Stimulated activated CD8-positive, alpha-beta memory T cell treated with anti-CD3 and anti-CD28 coated beads, Interleukin-15, amount 100 ng/mL, for 4 hours (primary cell): ENCODE measurements at places on chromosomes 5 and 9.

DNA sequence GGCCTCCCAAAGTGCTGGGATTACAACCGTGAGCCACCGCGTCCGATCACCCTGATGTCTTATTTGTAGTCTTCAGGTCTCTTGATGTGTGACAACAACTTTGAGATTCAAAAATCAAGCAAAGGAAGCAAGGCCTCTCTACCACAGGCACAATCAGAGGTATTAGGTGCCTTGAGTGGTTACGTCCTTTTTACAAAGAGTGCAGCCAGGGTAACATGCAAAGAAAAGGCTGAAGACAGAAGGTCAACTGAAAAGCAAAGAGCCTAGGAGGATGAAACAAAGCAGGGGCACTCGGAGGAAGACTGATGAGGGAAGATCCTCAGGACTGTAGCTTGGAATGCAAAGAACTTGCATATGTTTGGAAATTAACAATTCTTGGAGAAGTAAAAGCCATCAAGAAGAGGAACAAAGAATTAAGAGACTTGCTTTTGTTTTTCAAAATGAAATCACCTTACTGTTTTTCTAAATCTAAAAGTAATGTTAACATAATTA, 362.1 kb downstream of the EBF1 start:
- no peak for DNase-seq

- DNase-seq = no peak
Measured at GRCh38 chr5:122471031-122471751, 159.2 kb downstream of the SNCAIP start.

DNA sequence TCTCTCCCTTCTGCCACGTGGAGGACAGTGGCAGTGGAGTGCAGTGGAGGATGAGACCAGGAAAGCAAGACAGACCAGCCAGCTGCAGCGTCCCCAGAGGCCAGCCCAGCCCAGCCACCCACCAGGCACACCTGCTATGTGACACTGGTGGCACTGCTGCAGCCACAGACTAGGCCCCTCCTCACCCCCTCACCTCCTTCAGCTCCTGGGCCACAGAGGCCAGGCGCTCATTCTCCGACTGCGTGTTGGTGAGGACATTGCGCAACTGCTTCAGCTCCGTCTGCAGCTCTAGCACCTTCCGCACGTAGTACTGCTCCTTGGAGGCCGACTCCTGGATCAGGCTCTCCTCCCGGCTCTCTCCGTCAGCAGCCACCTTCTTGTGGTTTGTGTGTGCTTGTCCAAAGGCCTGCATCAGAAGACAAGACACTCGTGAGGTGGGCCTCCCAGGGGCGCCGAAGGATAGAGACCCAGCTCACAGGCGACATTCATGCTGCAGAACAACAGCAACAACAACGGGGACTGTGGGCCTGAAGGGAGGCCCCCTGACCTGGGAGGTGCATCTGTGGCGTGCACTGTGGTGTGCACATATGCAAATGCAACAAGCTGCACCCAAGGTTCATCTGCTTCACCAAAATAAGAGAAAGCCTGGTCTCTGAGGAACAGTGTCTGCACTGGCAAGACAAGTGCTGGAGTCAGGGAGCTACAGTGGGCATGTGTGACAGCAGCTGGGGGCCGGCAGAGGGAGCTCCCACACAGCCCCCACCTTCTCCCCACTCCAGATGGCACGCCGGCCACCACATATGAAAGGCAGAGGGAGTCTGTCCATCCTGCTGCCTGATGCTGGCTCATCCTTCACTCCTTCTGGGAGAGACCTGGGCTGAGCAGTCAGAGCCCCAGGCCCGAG, 35.5 kb downstream of the BICD2 start:
- DNase-seq = no peak

DNA sequence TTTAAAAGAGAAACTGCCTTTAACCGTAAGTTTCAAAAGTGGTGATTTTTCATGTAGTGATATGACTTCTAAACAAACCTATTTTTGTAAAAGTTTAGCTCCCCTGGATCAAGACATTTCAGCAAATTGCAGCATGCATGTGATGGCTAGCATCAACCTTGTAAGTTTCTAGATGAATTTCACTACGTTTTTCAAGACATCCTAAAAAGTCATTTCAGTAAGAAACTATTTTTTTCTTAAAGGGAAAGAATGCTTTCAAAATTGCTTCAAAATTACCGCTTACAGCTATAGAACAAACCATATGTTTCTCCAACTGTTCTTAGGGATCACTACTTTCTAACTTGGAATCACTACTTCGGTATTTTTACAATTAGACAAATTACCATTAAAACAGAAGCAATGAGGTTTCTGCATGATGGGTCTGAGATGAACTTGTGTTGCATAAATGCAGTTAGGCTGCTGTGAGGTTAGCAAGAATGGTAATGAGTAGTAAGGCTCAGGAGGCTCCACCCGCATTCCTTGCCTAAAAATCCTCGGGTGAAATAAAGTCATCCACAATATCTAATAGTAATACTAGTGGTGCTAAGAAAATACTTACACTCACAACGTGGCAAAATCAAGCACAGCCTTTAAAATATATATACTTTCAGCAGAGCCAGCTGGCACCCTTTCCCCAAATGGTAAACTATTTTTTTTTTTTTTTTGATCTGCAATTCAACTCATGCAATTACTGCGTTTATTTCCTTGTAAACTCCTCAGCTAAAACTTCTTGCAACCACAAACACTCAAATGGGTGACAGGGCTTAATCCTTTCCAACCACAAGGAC, 53.8 kb downstream of the CDC14B start:
- no peak for DNase-seq

DNA sequence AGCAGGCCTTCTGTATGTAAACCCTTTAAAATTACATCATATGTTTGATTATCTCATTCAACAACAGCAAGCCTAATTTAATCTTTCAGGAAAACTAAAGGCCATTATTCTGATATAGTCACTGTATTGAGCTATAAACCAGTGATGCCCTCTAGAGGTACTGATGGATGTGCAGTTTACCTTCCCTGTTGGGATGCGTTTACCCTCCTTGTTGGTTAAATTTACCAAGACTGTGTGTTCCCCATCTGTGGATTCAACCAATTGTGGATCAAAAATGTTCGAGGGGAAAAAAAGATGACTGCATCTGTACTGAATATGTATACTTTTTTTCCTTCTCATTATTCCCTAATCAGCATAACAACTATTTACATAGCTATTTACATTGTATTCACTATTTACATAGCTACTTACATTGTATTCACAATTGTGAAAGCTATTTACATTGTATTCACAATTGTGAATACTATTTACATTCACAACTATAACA, 3.7 kb upstream of the BAAT start:
- DNase-seq = no peak

GRCh38 chr5:130501151-130501865, 597.0 kb downstream of the CHSY3 start:
- DNase-seq = no peak

GRCh38 chr5:73967347-73967746, 341.4 kb downstream of the ARHGEF28 start:
- DNase-seq = no peak

GRCh38 chr9:76431601-76432000, 27.4 kb upstream of the GCNT1 start:
- no peak for DNase-seq

DNA sequence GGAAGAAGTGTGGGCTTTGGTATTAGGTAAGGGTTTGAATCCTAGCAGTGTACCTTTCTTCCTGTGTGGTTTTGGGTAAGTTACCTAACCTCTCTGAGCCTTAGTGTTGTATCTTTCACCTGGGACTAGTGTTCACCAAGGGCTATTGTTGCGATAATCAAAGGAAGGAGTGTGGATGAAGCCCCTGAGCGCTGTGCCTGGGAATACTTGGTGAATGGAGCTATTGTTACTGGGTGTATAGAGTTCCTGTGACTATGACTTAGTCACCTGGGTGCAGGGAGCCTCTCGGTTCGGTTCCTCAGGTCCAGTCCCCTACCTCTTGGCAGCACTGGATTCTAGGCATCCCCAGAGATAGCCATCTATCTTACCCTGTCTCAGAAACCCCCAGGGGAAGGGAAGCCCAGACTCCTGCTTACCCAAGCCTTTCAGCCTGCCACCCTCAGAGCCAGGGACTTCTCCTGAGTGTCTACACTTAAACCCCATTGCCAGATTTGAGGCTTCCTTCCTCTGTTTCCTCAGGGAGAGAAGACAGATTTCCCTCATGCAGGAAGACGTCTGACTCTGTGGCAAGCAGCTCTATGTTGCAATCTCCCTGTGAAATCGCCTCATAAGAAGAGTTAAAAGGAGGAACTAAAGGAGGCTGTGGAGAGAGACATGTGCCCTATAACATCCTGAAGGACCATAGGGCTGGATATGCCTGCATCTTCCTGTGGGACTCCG, 181.0 kb upstream of the PITX1 start:
- DNase-seq = no peak

GRCh38 chr9:131734165-131734610, 5.7 kb downstream of the RAPGEF1 start:
- DNase-seq = no peak

DNA sequence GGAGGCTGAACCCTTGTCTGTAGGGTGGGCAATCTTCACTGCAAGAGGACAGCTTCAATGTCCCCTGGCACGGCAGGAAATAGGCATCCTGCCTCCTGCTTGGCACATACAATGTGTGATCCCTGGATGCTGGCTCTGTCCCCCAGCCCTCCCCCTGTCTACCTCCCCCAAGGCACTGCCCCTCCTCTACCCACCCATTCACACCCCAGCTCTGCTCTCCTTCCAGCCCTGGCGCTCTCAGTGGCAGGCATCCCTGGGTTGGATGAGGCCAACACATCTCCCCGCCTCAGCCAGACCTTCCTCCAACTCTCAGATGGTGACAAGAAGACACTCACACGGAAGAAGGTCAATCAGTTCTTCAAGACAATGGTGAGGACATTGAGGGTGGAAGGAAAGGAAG, 24.1 kb upstream of the FOXI1 start:
- DNase-seq = no peak

- DNase-seq = no peak
Measured at GRCh38 chr9:136424750-136425362, 14.4 kb downstream of the PMPCA start.

- no peak for DNase-seq
Measured at GRCh38 chr9:113436728-113437515, 26.4 kb downstream of the C9orf43 start.

- no peak for DNase-seq
Measured at GRCh38 chr9:121359351-121360294, 10.4 kb downstream of the STOM start.

GRCh38 chr5:133371371-133372155, 240.8 kb downstream of the FSTL4 start:
- DNase-seq = no peak

DNA sequence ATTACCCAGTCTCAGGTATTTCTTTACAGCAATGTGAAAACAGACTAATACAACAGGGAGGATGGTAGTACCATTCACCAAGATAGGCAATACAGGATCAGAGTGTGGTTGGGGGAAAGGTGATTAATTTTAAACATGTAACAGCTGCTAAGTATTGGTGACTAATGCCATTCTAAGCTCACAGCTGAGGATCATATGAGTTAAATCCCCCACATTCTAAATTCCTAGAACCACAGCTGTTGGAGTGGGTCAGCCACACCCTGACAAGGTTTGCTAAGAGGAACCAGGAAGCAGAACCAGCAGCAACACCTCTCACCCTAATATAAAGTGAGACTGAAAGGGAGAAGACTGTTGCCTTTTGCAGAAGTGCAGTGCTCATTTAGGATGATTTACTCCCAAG, 24.8 kb downstream of the HSPB3 start:
- no peak for DNase-seq

- DNase-seq = no peak
Measured at GRCh38 chr9:36392489-36392888, 7.6 kb downstream of the RNF38 start.

DNA sequence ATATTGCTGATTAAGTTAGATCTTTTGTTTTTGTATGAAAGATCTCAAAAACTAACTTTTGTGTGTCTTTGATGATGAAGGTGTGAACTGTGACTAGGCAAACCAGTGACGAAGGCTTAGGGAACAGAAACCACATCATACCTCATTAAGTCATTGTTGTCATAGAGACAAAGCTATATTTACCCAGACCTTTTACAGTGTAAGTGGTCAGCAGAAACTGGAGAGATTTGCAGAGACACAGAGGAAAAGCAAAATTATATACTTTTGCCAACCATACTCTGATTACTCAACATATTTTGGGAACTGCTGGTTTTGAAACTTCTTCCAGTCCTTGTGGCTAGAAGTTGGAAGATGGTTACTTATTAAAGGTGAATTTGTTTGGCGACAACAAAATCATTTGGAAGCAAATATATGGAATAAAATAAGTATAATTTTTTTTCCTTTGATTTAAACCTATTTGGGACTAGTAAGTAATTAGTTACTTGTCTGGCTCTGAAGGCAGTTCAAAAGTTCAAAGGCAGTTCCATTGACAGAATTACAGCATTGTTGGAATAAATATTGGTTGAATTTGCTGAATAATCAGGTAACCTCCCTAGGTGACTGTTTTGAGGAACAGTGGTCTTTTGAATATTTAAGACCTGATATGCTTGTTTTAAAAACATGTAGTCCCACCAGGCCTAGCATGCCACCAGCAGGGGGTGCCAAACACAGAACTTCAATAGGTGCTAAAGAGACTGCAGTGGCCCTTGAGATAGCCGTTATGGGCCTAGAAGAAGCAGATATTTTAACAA, 103.8 kb downstream of the RPS23 start:
- DNase-seq = peak; percentile 19

- no peak for DNase-seq
Measured at GRCh38 chr5:13831351-13831750, 113.1 kb downstream of the DNAH5 start.

GRCh38 chr5:53924392-53924791, 364.0 kb downstream of the NDUFS4 start:
- DNase-seq = no peak

- DNase-seq = no peak
Measured at GRCh38 chr9:98808875-98809274, 1.4 kb downstream of the GALNT12 start.

GRCh38 chr5:177303121-177303924, at the start of the genes PRELID1 and RAB24:
Gene PRELID1 (plus strand): TSS chr5:177303799. CDS start chr5:177303986, 187 bp downstream.
Gene RAB24 (minus strand): TSS chr5:177303719. CDS start chr5:177303288, 431 bp downstream.
- DNase-seq = peak; percentile 72

GRCh38 chr5:66796305-66797292, 200.4 kb downstream of the MAST4 start:
- DNase-seq = no peak

DNA sequence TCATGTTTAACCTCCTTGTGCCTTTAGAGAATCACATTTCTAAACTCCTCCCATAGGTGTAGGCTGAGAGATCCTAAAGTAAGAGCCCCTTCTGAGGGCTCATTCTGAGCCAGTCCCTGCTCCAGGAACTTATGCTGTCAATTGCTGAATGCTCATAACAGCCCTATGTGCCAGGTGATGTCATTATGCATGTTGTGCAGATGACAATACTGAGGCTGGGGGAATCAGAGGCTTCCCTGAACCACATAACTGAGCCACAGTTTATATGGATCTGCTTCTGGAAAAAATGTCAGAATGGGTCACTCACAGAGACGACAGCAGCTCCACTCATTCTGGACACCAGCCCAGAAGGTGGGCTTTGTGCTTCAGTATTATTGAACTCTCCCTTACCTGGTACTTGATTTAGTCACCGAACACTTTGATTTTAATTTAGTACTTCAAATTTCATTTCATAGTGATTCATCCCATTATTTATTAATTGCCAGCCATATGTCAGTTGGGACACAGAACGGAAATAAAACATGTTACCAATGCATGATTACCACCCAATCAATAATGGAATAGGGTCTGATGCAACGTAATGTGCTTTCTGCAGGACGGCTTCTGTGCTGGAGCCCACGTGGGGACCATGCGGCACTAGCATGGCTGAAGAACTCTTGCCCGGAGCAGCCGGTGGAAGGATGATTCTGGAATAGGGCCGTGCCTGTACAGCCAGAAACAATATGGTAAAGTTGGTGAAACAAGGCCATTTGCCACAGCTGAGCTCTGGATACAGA, 406.3 kb downstream of the IRX1 start:
- no peak for DNase-seq
